Activated T-helper 1 cell treated with anti-CD3 and anti-CD28 coated beads, Interleukin-12 subunit alpha, Interleukin-12 subunit beta, Interleukin-2, Interleukin-4 antibody, amounts not matched to agents 30 ng/mL and 10 ng/mL and 1 ng/mL, durations not matched to agents 14 hours and 24 hours and 36 hours (primary cell): ENCODE measurements at places on chromosomes 3 and 15. TPM values are rescaled to one million over a fixed set of nuclear protein-coding genes. Genes with fewer than 3 reads are reported as not detected.

The CDHR4 gene
- not detected in 2 replicates for total RNA-seq

The PTPN23 gene
- 33.7 and 35.1 TPM in 2 replicates for total RNA-seq

The GOLGA8T gene
- 0.22 TPM in 1 of 2 replicates, not detected in the other for total RNA-seq

The GATA2 gene
- 0.18 and 0.22 TPM in 2 replicates for total RNA-seq

The CLDN18 gene
- total RNA-seq, result not detected in 2 replicates

The GP5 gene
- 0.27 and 0.31 TPM in 2 replicates for total RNA-seq

The CAPN3 gene
- 1.5 and 1.6 TPM in 2 replicates for total RNA-seq

- no peak overlapping the region for H3K27ac ChIP-seq
- DNase-seq, result no peak
- peaks cover 4% of the 10 kb centered on the region for H3K4me1 ChIP-seq
- no peaks in the 10 kb centered on the region for H3K36me3 ChIP-seq
- no peak overlapping the region for H3K4me3 ChIP-seq
These were observed 76.1 kb downstream of the REC114 start for GRCh38 chr15:73518876-73519733.

- H3K4me1 ChIP-seq, result no peaks in the 10 kb centered on the region
- H3K27me3 ChIP-seq, result no peaks in the 10 kb centered on the region
- DNase-seq, result no peak
These were observed 111.7 kb upstream of the NR2F2 start for GRCh38 chr15:96218623-96219455.

DNA sequence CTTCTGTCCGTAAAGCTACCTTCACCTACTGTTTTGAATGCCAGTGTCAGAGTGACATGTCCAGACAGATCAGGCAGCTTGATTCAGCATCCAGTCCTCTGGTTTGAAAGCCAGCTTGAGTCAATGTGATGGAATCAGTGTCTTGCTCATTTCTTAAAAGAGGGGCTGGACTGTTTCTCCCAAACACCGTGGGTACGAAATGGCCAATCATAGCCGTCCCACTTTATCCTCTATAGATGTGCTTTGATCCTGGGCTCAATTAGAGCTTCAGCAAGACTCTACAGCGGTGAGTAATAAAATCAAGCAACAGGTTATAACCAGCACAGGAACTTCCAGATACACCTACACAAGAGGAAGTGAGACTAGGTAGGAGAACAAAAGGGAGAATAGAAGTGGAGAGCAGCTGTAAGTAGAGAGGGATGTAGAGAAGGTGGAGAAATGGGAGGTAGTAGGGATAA is 17.0 kb upstream of the OR5K1 start:
- H3K27ac ChIP-seq, result no peak overlapping the region
- DNase-seq, result no peak
- peaks cover 27% of the 10 kb centered on the region for H3K27me3 ChIP-seq
- H3K4me3 ChIP-seq, result no peak overlapping the region

GRCh38 chr15:40953713-40954074 is 423 bp downstream of the CHAC1 start:
- no peak for DNase-seq
- peak overlapping the region; percentile 89 for H3K27ac ChIP-seq
- H3K27me3 ChIP-seq, result no peaks in the 10 kb centered on the region
- H3K4me1 ChIP-seq, result peaks cover 48% of the 10 kb centered on the region

GRCh38 chr3:135995766-135996165 is 30.2 kb downstream of the PPP2R3A start:
- H3K4me1 ChIP-seq, result no peaks in the 10 kb centered on the region
- no peaks in the 10 kb centered on the region for H3K36me3 ChIP-seq
- no peaks in the 10 kb centered on the region for H3K27me3 ChIP-seq

DNA sequence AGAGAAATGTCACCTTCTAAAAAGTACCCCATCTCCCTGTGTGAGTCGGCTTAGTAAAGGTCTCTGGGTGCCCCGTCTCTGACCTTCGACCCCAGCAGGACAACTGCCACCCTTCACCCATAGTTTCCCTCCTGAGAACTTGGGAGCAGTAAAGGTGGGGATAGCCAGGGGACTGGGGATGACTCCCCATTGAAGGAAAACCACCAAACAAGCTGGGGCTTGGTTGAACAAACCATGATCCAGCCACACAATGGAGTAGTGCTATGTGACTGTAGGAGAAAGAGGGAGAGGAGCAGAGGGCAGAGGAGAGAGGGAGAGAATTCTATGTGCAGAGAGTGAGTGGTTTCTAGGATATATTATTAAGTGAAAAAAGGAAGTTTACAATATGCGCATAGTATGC is 33.7 kb downstream of the IDH3A start:
- H3K4me3 ChIP-seq, result no peak overlapping the region
- DNase-seq, result no peak
- peaks cover 1% of the 10 kb centered on the region for H3K36me3 ChIP-seq
- H3K27me3 ChIP-seq, result peaks cover 11% of the 10 kb centered on the region
- H3K27ac ChIP-seq, result no peak overlapping the region

DNA sequence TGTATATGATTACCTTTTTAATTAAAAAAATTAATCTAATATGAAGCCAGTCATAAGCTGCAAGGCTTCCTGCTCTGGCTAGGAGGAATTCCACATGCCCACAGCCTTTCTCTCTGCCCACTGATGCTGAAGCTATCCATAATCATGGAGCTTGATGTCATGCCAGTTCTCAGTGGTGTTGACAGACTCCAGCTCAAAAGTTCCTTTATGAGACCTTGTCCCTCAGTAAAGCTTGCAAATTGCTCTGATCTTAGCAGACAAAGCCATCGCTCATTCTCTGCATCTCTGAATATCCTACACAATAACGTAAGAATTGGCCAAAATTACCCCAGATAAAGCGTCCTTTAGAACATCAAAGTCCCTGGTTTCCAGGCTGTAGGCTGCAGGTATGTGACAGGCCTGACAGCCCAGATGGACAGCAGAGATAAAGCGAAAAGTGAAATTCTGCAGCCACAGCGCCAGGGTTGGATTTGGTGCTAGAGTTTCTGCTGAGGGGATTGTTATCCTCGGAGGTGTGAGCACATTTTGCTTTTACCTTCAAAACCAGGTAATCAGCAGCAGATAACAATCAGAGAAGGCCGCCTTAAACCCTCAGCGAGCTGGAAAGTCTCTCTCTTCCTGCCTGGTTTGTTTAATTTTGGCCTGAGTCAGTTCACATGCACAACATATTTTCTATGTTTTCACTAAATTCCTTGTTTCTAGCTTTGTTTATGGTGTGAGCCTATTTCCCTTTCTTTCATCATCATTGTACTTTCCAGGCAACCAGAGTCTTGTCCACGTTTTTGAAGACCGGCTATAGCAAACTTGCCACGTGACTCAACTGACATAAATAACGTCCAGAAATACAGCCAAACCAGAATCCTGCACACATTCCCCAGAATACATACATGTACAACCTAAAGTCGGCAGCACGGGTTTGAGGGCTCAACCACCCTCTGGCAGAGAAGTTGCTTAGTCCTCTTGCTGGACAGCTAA is 36.6 kb upstream of the ALDH1A3 start:
- no peak overlapping the region for H3K27ac ChIP-seq
- H3K36me3 ChIP-seq, result no peaks in the 10 kb centered on the region
- H3K4me3 ChIP-seq, result no peak overlapping the region
- DNase-seq, result no peak
- H3K27me3 ChIP-seq, result peaks cover 14% of the 10 kb centered on the region
- H3K4me1 ChIP-seq, result no peaks in the 10 kb centered on the region

DNA sequence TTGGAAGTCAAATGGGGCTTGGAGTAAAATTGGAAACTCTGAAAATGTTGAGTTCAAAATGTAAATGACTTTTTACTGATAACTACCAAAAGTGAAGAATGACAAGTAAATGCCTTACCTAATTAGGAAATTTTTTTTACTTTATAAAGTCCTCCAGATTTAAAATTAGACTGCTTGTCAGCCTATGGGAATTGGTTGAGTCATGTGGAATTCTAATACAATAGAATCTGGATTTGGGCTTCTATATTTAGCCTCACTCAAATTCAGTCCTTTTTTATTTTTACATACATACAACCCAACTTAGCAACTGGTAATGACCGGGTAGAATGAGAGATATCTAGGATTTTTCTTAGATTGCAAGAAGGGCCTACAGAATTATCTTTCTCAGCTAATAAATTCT is 158.9 kb upstream of the CADPS start:
- H3K4me3 ChIP-seq, result no peak overlapping the region
- H3K27me3 ChIP-seq, result no peaks in the 10 kb centered on the region
- no peak overlapping the region for H3K27ac ChIP-seq
- H3K36me3 ChIP-seq, result no peaks in the 10 kb centered on the region
- H3K4me1 ChIP-seq, result no peaks in the 10 kb centered on the region

GRCh38 chr15:72737061-72737460 is 46.5 kb downstream of the ADPGK start:
- H3K36me3 ChIP-seq, result peaks cover 60% of the 10 kb centered on the region
- no peak overlapping the region for H3K27ac ChIP-seq
- H3K27me3 ChIP-seq, result no peaks in the 10 kb centered on the region

- H3K36me3 ChIP-seq, result no peaks in the 10 kb centered on the region
- peaks cover 11% of the 10 kb centered on the region for H3K27me3 ChIP-seq
- H3K4me1 ChIP-seq, result peaks cover 14% of the 10 kb centered on the region
- no peak overlapping the region for H3K4me3 ChIP-seq
These were observed 4.2 kb downstream of the B3GALNT1 start for GRCh38 chr3:161100994-161101393.

GRCh38 chr3:30273304-30274072 is 332.9 kb upstream of the TGFBR2 start:
- H3K4me1 ChIP-seq, result no peaks in the 10 kb centered on the region
- DNase-seq, result no peak
- no peaks in the 10 kb centered on the region for H3K27me3 ChIP-seq
- H3K4me3 ChIP-seq, result no peak overlapping the region
- H3K27ac ChIP-seq, result no peak overlapping the region

DNA sequence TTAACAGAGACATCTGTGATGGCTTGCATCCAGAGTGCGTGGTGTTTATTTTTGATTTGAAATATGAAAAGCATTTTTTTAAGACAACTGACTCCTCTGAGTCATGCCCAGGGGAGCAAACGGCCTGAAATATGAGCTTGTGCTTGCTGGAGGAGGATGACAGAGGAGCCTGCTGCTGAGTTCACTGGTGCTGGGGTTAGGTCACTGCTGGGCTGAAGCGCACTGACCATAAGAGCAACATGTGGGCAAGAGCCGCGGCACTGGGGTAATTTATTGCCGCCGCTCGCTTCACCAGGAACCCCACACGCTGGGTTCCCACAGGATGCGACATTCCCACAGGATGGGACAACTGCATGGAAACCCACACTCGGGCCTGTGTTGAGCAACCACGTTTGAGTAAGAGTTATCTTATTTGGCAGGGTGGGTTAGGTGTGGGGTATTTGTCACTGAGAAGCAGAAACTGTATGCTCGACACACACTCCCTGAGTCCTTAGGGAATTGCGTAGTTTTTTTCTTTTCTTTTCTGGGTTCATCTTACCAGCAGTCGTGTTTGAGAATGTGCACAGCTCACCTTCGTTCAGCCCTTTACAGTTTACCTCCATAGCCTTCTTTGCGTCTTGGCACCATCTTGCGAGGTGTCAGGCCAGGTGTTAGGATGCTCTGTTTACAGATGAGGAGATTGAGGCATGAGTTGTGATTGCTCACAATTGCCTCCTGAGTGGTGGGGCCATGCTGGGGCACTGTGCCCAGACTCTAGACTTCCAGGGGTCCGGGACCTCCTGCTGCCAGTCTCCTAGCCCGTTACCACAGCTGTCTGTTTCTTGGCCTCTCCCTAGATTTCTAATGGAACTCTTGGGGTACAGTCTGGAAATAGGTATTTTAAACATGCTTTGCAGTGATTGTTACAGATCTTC is 60.4 kb downstream of the SMAD3 start:
- peaks cover 38% of the 10 kb centered on the region for H3K36me3 ChIP-seq
- peak overlapping the region; percentile 81 for H3K27ac ChIP-seq
- peaks cover 92% of the 10 kb centered on the region for H3K4me1 ChIP-seq
- DNase-seq, result no peak

DNA sequence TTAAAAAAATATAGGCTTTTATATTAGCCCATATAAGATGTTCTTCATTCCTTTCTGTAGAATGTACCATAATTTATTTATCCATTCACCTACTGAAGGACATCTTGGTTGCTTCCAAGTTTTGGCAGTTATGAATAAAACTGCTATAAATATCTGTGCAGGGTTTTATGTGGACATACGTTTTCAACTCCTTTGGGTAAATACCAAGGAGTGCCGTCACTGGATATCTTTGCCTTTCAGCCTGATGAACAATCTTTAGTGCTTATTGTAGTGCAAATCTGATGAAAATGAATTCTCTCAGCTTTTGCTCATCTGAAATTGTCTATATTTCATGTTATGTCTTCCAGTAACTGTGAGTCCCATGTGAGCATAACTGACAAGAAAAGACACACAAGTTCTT is 26.6 kb upstream of the BLM start:
- H3K4me3 ChIP-seq, result no peak overlapping the region
- no peaks in the 10 kb centered on the region for H3K27me3 ChIP-seq
- peaks cover 56% of the 10 kb centered on the region for H3K4me1 ChIP-seq
- H3K27ac ChIP-seq, result no peak overlapping the region
- no peaks in the 10 kb centered on the region for H3K36me3 ChIP-seq
- DNase-seq, result no peak

- DNase-seq, result no peak
- H3K4me1 ChIP-seq, result peaks cover 22% of the 10 kb centered on the region
- no peak overlapping the region for H3K4me3 ChIP-seq
- H3K36me3 ChIP-seq, result peaks cover 7% of the 10 kb centered on the region
- H3K27me3 ChIP-seq, result no peaks in the 10 kb centered on the region
These were observed 21.9 kb downstream of the PIK3CB start for GRCh38 chr3:138812806-138813205.

DNA sequence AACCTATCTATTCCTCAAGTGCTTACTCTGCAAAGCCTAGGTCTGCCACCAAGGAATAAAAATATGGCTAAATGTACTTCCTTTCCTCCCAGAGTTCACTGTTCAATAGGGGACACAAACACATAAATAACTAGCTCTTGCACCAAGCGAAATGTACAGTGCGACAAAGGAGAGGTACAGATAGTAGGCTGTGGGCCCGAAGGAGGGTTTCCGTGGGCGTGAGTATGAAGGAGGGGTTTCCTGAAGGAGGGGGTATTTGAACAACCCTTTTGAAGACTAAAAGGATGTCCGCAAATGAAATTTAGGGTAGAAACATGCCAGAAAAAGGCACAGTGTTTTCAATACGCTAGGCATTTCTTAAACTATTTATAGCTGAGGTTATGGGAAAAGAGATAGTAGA is 207.9 kb downstream of the LPP start:
- peaks cover 29% of the 10 kb centered on the region for H3K4me1 ChIP-seq
- no peak for DNase-seq
